ENCODE measurements at places on chromosomes 5 and 9.

DNA sequence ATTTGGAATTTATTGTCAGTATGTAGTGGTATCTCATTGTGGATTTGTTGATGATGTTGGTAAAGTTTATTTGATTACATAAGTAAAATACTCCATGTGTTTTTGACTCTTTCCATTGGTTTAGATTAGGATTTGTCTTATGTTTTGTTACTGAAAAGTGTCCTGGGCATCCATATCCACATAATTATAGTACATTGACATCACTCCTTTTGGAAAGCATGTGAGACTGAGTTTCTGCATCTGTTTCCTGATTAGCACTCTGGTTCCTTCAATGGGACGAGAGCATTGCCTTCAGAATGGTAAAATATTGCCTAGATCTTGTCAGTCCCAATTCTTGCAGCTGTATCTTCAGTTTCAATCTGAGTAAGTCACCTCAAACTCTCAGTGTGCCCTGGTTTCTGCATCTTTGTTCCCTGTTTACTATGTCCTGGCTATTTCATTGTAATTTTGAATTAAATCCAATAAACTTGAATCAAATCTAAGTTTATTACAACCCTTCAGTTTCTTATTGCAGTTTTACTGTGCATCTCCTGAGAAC lies 128.1 kb downstream of the FBXO38 start:
- no peak for DNase-seq

GRCh38 chr5:10563110-10563944 lies 543 bp upstream of the ANKRD33B start:
- peak; percentile 68 for DNase-seq

DNA sequence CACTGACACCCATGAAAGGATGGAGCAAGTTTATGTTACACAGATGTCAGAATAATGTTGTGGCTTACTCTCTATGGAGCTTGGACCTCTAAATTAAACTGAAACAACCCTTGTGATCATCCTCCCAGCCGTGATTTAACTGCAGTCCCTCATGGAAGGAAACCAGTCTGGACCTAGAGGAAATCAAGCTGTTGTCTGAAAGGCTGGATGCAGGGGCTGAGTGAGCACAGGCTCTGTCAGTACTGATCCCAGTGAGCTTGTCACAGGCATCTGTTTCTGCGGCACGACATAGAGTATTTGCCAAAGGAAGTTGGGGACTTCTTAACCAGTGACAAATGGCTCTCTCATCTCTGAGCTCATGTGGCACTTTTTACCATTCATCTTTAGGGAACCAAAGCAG lies 282.9 kb upstream of the MAP3K1 start:
- DNase-seq: no peak

DNA sequence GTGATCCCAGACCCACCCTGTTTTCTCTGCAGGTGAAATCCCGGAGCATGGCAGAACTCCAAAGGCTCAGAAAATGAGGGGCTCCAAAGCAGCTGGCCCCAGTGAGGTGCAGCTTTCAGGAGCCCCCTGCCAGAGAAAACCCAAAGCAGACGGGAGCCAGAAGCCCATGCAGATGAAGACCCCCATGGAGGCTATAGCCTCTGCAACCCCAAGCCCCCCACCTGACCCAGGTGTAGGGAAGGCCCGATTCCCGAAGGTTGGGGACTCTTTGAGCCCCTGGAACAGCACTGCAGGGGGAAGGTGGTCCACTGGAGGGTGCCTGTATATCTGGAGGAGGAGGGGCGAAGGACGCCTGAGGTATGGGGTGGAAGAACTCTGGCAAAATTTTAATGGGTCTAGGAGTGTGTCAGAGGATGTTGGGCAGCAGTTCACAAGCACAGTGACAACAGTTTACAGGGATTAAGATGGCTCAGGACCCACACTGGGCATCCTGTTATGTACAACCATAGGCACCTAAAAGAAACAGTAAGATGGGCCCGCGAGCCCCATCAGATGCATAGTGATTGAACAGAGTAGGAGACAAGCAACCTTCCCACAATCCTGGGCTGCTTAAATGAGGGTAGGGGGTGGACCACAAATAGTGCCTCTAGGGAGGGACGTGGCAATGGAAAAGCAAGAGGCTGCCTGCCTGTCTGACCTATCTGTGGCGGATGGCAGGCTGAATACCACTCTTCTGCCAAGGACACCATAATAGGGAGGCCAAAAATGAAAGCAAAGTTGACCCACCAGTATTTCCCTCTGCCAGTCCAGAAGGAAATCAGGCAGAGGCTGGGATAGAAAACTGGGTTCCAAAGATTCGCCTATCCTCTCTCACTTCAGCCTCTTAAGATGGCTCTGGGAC lies 16.4 kb upstream of the ANXA6 start:
- DNase-seq: no peak

DNA sequence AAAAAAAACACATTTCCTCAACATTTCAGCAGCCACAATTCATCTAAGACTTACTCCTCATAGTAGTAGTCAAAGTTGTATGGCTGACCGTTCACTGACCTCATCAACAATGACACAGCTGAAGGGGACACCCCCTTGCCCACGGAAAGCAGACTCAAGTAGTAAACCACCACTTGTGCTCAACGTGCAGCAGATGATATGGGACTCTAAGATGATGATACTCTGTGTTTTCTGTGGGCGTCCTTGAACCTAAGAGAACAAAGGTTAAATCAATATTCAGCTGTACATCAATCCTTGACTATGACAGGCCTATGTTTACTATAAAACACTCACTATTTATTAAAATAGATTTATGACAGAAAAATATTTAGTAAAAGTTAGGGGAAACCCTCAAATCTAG lies 71.6 kb downstream of the SETX start:
- no peak for DNase-seq

- no peak for DNase-seq
These were observed 6.4 kb upstream of the KIF2A start for GRCh38 chr5:62299600-62299999.

- no peak for DNase-seq
These were observed 49.9 kb downstream of the SHB start for GRCh38 chr9:38018958-38019602.

DNA sequence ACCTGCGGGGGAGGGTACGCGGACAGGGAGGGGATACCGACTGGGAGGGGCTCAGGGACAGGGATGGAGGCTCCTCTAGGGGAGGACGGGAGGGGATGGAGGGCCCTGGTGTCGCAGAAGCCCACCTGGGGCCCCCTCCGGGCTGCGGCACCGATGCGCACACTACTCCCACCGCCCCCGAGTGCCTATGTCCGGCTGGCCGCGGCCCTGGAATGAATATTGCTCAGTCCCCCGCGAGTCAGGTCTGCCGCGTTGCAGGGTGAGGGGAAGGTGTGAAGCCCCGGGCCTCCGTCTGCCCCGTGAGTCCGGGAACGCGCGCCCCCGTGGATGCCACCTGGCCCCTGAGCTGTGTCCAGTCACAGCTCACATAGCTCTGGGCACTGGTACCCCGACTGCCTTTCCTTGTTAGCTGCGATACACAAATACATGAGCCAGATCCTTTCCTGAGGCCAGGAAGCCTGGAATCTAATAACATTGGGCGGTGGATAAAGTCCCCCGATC lies 44.5 kb upstream of the PRSS3 start:
- no peak for DNase-seq

- peak; percentile 85 for DNase-seq
These were observed 75.5 kb downstream of the SEMA4D start for GRCh38 chr9:89422151-89422975.

GRCh38 chr5:821504-821903 lies 29.3 kb downstream of the ZDHHC11 start:
- DNase-seq: no peak

- DNase-seq: peak; percentile 86
These were observed 12.8 kb upstream of the NDFIP1 start for GRCh38 chr5:142095651-142096330.

GRCh38 chr5:31911291-31912265 lies 262.5 kb downstream of the GOLPH3 start:
- no peak for DNase-seq

DNA sequence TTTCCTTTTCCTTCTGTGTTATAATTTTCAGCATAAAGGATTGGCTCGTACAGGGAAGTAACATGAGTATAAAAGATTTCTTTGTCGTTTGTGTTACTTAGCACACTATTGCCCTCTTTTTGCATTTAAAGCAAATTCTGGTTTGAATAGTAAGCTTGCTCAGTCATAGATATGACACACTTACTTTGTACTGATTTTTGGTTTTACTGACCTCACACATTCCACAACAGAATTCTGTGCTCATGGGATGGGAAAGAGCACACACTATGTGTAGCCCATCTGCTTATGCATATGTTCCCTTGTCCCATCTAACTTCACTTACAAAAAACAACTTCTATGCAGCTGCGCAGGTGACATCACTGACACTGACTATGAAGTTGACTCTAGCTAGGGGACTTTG lies 111.9 kb upstream of the MTAP start:
- DNase-seq: no peak

GRCh38 chr5:179427032-179427675 lies 81.9 kb upstream of the ADAMTS2 start:
- DNase-seq: no peak

DNA sequence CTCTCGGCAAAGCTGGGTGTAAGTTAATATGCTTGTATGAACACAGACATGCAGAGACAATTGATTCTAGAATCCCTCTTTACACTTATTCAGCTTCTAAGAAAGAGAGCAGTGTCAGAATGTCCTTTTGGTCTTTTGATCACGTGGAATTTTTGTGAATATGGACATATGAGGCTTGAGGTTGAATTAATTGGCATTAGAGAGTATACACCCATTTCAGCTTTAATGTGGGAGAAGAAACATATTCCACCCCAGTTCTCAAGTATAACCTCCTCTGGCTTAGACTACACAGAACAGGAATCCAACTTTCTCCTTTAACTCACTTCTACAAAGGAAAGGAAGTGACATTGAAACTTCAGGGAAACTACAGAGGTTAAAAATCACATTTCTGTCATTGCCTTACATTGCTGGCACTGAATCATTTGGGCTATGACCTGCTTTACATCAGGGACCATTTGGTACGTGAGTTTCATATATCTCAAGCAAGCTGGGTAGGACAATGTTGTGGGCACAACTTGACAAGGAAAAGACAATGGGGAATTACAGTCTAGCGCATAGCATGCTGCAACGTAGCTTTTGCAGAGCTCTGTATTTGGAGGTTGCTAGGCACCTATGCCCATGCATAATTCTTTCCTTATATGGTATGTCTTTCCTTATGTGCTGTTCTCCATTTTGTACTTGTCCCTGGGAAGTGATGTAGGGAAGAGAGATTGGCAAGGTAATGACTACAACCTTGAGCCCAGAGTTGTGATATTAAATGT lies 19.5 kb downstream of the DAB2 start:
- DNase-seq: no peak

- DNase-seq: no peak
These were observed 97.3 kb downstream of the OXCT1 start for GRCh38 chr5:41772785-41773442.

DNA sequence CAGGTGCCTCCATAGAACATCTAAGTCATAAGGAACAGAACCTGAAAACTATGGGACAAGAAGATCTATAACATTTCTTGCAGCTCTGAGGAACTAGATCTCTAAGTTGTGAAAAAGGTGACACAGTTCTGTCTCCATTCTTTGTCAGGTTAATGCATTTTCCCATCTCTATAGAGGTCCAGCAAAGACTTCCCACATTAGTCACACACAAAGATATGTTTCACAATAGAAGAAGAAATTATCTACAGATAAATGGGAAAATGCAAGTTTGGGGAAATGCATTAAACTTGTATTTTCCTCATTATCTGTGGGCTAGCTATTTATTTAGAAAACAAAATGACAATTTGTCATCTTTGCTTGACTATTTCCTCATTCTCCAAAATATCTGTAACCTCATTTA lies 458.6 kb upstream of the PAPPA start:
- DNase-seq: no peak

GRCh38 chr9:104974053-104974962 lies 46.4 kb upstream of the ABCA1 start:
- no peak for DNase-seq

- no peak for DNase-seq
These were observed 4.5 kb downstream of the ELAVL2 start for GRCh38 chr9:23821375-23822181.

DNA sequence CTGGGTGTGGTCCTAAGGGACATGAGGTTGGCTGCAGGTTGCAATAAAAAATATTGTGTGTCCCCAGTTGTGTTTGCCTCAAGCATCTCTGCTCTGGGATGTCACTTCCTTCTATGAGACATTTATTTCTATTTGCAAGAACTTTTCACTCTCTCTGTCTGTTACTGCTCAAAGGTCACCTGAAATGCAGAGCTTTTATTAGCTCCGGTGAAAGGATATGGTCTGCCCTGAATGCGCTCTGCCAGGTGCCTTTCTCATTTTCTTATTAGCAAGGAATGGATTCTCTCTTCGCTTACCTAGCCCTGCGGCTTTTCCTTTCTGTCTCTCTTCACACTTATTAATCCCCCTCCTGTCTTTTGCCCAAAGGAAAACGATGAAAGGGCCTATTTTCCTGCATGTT lies 526.1 kb downstream of the TMEM38B start:
- no peak for DNase-seq

- DNase-seq: no peak
These were observed 16.1 kb upstream of the ARSI start for GRCh38 chr5:150318613-150319483.

DNA sequence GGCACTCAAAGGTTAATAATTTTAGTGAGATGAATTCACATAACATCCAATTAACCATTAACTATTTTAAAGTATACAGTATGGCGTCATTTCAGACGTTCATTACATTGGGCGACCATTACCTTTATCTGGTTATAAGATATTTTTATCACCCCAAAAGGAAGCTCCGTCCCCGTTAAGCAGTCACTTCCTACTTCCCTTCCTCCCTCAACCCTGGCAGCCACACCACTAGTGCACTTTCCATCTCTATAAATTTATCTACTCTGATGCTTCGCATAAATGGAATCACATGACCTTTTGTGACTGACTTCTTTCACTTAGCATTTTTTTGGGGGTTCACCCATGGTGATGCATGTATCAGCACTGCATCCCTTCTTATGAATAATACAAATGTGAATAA lies 168.3 kb upstream of the PUM3 start:
- DNase-seq: no peak

DNA sequence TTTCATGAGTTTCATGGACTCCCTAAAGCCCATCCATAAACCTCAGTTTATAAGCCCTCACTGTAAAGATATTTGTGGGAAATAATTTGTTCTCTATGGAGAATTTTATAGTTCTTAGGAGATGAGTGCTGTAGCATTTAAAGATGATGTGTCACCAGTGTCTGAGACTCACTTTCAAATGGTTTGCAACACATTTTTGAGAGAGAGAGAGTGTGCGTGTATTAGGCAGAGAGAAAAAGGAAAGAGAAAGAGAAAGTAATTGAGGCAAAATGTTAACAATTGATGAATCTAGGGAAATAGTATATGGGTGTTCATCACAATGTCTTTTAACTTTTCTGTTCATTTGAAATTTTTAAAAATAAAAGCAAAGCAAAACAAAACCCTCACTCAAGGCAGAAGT lies 479.0 kb downstream of the ZSWIM6 start:
- no peak for DNase-seq

- DNase-seq: no peak
These were observed 161.5 kb upstream of the NR4A3 start for GRCh38 chr9:99660191-99660636.

DNA sequence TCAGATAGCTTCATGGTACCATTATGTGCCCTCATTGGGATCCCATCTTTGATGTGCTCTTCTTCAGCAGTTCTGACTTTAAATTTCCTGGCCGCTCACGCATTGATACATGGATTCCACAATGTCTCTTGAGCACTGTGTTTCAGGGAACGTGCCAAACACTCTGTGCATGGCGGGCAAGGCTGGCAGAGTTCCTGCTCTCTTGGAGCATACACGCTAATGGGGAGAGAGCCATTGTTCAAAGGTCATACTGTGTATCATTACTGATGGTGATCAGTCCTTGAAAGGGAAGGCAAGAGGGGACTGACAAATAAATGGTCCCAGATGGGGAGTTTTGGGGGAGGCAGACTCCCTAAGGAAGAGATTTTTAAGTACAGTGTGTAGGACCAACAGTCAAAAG lies 52.3 kb downstream of the AMBP start:
- DNase-seq: no peak

Data from activated T-cell treated with anti-CD3 and anti-CD28 coated beads, Interleukin-2, amount 50 U/mL, for 48 hours (primary cell).